ENCODE measurements at places on chromosomes 5 and 9. TPM values are rescaled to one million over a fixed set of nuclear protein-coding genes. Genes with fewer than 3 reads are reported as not detected.

DNA sequence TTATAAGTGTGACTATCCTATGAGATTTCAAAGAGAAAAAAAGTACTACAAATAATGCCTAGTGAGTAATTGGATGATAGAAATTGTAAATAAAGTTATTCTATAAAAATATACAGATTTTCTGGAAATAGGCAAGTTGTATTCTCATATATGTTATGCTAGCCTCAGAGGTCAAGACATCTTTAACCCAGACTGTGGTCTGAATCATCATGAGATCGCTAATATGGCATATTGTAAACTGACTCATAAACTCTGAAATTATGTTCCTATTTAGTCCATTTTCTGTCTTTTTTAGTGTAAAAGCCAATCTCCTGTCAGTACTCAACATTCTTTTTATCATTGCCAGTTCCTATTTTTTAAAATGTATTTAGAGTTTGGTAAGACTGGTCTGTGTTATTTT, 14.2 kb downstream of the LOX start:
- no peaks in the 10 kb centered on the region for H3K27me3 ChIP-seq
- H3K4me3 ChIP-seq = no peak overlapping the region

The GPX8 gene
- total RNA-seq = 9.5 TPM

The PCDHB13 gene
- 3.2 TPM for total RNA-seq

The KCTD16 gene
- total RNA-seq = 5.1 TPM

DNA sequence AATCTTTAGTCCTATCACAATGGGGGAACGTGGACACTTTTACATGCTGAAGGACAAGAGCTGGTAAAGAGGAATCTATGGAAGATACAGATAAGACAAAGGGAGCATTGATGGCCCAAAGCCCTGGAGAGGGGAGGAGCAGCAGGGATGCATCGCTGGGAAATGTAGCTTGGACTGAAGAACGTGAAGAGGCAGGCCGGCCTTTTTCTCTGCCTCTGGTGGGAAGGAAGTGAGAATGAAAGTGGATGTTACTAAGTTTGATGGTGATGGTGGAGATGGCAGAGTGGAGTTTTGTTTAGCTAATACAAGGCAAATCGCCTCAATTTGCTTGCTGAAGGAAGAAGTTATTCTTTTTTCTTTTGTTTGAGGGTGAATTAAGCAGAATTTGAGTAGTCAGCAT, 124.6 kb upstream of the TAF11L2 start:
- no peak overlapping the region for H3K4me3 ChIP-seq
- no peak overlapping the region for H3K27ac ChIP-seq
- no peaks in the 10 kb centered on the region for H3K27me3 ChIP-seq
- no peaks in the 10 kb centered on the region for H3K4me1 ChIP-seq
- no peaks in the 10 kb centered on the region for H3K36me3 ChIP-seq

DNA sequence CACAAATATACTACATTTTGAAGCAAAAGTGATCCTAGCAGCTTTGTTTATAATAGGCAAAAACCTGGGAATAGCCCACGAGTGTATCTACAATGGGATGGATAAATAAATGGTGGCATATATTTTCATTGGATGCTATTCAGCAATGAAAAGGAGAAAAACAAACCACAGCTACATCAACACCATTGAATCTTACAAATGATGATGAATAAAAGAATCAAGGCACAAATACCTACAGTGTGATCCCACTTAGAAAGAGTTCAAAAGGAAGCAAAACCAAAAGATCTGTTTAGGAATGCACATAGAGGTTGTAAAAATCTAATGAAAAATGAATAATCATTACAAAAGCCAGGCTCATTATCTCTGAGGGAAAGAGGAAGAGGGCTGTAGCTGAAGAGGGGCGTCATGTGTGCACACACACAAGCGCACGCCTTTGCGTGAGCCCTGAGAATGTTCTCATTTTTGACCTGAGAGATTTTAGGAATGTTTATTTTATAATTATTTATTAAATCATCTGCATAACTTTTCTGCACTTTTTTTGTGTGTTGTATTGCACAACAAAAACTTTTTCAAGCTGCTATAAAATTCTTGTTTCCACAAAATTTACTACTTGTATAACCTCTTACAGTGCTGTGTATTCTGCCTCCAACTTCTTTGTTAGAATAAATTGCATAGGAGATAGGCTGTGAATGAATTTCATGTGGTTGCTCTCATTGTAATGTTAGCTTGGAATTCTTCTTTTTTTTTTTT, 5.9 kb upstream of the RHOBTB3 start:
- DNase-seq = no peak
- H3K4me1 ChIP-seq = peaks cover 1% of the 10 kb centered on the region
- H3K4me3 ChIP-seq = no peak overlapping the region
- H3K27me3 ChIP-seq = no peaks in the 10 kb centered on the region

GRCh38 chr5:115116001-115116400, 53.7 kb downstream of the TRIM36 start:
- no peaks in the 10 kb centered on the region for H3K4me1 ChIP-seq
- DNase-seq = no peak
- H3K27me3 ChIP-seq = no peaks in the 10 kb centered on the region
- no peak overlapping the region for H3K4me3 ChIP-seq
- no peak overlapping the region for H3K27ac ChIP-seq
- H3K36me3 ChIP-seq = no peaks in the 10 kb centered on the region

DNA sequence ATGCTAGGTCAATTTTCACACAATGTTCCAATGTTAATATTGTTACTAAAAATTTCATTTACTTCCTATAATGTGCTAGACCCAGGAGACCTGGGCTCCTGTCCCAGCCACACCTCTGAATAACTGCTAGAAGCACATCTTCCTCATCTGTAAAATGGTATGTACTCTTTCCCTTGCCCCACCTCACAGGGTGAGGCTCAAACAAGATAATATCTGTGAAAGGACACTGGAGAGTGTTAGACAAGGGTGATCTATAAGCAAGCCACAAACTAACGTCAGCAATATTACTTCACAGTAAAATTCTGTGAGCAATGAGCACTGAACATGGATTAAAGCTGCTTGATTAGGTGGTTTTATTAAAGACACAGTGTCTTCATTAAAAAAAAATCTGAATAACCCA, 186.4 kb downstream of the EPB41L4A start:
- no peak overlapping the region for H3K27ac ChIP-seq
- no peaks in the 10 kb centered on the region for H3K27me3 ChIP-seq
- no peaks in the 10 kb centered on the region for H3K36me3 ChIP-seq
- H3K4me1 ChIP-seq = peaks cover 5% of the 10 kb centered on the region
- H3K4me3 ChIP-seq = no peak overlapping the region

DNA sequence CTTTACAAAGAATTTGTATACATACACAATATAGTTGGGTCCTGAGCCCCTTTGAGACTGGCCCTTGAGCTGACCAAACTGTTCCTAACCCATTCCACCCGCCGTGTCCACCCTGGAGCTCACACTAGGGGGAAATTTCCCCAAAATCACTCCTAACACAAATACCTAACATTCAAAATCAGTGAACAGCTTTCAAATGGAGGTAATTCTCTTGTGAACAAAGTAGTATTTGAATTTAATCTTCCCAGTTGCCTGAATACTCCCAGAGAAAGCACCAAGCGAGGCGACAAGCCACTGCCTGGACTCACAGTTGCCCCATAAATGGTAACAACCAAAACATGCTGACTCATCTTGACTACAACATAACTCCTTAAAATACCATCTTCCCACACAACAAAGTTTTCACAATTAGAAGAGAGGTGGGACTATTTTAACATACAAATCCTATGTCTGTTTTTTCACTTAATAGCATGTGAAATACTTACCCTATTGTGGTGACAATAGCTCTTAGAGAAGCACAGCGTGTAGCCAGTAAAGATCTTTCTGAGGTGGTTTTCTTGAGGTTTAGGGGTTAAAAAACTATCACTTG, 31.7 kb upstream of the SCAMP1 start:
- DNase-seq = no peak
- no peaks in the 10 kb centered on the region for H3K36me3 ChIP-seq
- H3K4me3 ChIP-seq = no peak overlapping the region
- H3K27me3 ChIP-seq = no peaks in the 10 kb centered on the region
- H3K4me1 ChIP-seq = no peaks in the 10 kb centered on the region
